ENCODE measurements at places on chromosomes 4 and X.

DNA sequence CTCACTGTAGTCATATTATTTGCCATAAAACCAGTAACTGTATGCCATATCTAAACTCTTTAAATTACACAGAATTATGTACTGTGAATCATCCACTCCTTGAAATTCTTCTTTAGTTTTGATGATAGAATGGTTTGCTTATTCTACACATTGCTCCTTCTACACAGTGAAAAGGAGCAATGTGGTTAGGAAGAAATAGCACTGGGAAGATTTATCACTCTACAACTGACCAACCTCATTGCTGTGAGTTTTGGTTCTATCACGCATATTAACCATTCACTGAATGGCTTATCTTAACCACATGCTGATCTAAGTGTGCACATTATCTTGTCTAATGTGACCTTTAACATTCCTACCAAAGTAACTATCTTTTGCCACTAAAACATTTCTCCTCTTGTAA is 415.7 kb upstream of the NDST4 start:
- DNase-seq = no peak

DNA sequence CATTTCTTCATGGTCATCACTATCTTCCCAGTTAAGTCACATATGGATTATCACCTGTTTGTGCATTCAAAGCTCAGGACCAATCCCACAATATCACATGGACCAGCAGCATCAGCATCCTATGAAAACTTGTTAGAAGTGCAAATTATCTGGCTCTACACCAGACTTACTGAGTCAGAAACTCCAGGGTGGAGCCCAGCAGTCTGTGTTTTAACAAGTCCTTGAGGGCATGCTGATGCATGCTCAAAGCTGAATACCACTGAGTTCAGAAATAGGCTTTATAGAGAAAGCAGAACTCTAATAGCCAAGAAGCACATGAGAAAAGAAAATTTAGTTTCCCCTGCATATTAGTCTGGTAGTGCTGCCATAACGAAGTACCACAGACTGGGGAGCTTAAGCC is 62.4 kb upstream of the GABRQ start:
- DNase-seq = no peak

DNA sequence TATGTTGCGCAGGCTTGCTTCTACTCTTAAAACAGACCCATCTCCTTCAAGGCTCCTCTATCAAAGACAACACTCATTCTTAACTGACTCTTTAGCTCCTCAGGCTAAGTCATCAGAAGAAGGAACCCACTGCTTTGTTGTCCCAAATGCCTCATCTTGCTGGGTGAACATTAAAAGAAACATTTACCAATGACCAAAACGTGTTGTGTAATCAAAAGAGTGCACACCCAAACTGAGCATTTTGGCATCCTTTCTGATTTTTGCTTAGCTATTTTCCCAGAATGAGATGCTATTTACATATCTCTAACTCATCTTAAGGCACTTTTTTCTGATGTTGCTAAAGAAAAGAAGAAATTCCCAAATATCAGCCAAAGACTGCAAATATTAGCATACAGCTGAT is 131.7 kb upstream of the VCX3A start:
- DNase-seq = no peak

DNA sequence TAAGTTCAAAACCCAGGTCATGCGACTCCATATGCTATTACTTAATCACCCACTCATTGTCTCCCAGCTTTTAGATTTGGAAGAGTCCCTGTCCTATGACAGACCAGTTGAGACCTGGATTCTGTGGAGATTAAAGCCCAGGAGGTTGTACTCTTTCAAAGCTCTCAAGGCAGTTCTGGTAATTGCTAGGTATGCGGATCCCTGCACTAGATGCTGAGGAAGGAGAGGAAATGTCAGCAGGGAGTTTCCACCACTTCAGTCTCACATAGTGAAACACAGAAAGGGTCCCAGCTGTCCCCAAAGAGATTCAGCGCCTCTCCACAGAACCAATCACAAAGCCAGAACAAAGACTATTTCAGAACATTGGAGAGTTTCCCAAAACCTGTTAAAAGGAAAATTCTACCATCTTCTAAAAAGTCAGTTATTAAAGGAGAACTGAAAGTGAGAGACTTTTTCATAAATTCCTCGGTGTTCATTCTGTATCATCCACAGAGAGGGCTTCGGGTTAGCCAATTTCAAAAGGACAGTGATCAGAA is 53.4 kb downstream of the IRF2 start:
- DNase-seq = no peak

GRCh38 chrX:154829926-154830442 is 4.5 kb downstream of the SMIM9 start:
- no peak for DNase-seq

DNA sequence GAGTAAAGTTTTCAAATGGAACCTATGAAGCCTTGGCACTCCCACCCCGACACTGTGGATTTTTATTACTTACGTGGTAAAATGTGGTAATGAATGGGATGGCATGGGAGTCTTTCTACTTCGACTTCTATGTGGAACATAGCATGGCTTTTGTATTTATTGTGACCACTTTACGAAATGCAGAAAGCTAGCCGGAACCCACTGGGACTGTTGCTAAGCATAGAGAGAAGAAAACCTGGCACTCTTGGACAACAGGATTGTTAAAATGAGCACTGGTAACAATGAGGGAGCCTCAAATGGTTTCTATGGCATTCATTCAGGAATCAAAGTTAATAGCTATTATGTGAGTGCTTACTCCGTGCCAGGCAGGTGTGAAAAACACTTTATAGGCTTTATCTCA is 113.3 kb downstream of the PDS5A start:
- no peak for DNase-seq

DNA sequence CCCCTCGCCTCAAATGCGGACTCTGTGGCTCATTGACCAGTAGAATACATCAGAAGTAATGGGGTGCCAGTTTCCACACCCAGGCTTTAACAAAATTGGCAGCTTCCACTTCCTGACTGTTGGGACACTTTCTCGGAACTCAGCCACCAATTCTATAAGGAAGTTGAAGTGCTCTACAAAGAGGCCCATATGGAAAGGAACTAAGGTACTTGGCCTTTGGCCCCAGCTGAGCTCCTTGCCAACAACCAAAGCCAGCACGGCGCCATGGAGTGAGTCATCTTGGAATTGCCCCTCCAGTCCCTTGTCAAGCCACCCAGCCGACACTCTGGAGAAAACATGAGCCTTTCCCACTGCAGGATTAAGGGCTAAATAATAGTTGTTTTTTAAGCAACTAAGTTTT is 262.2 kb upstream of the INTU start:
- no peak for DNase-seq

GRCh38 chr4:168722391-168722790 is 225.5 kb downstream of the PALLD start:
- DNase-seq = no peak

- no peak for DNase-seq
Observed at GRCh38 chrX:5979338-5979737, 249.3 kb downstream of the NLGN4X start.

DNA sequence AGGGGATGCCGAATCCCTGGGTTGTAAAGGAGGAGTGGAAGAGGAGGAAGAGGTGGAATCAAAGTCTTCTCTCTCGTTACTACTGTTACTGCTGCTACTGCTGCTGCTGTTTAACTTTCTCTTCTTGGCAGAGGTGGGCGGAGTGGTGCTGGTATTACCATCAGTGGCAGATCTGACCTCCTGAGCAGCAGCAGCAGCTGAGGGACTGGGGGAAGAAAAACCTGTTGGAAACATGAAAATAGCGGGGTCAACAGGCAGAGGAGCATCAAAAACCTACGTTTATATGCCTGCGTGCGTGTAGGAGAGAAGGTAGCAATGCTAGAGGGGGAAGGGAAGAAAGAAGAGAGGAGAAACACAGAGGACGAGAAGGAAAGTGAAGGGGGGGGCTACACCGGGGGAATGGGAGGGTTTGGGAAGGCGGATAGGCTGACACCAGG is 339 bp downstream of the CUL4B start:
- peak; percentile 57 for DNase-seq

GRCh38 chrX:10190367-10190766 is 33.6 kb downstream of the CLCN4 start:
- DNase-seq = peak; percentile 26

GRCh38 chr4:17956245-17956644 is 65.3 kb downstream of the LCORL start:
- no peak for DNase-seq

- DNase-seq = no peak
Observed at GRCh38 chr4:14152834-14153519, 525.5 kb upstream of the BOD1L1 start.

- DNase-seq = no peak
Observed at GRCh38 chr4:17958181-17958580, 63.4 kb downstream of the LCORL start.

DNA sequence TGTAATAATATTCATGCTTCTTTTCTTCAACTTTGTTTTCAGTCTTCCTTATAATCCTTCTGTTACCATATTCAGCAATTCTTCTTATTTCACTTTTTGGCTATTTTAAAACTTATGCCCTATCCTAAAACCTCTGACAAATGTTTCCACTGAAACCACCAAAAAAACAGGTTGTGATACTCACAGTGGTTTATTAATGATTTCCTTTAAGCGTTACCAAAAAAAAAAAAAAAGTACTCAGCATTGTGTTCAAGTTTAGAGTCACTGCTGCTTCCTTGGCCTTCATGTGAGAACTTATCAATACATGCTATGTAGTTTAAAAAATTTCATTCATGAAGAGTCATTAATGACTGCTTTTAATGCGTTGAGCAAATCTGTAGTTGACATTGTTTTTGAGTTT is 35.4 kb upstream of the UGT2A3 start:
- DNase-seq = no peak

GRCh38 chr4:57866468-57867171 is 756.4 kb upstream of the IGFBP7 start:
- DNase-seq = no peak

GRCh38 chr4:155609455-155610059 is 57.1 kb upstream of the GUCY1A1 start:
- no peak for DNase-seq

DNA sequence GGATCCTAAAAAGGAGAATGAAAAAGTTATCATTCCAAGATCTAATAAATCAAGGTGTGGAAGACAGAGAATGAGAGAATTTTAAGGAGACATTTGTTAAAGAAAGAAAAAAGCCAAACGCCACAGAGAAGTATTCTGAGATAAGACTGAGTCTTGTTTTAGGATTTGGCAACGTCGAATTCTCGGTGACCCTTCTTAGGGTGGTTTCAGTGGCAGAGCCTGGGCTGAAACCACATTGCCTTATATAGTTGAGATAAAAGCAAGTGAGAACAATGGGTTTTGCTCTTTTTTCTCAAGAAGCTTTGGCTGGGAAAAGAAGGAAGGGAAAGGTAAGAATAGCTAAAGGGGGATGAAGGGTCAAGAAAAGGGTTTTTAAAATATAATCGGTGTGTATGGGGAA is 209.4 kb downstream of the VEGFC start:
- DNase-seq = no peak

DNA sequence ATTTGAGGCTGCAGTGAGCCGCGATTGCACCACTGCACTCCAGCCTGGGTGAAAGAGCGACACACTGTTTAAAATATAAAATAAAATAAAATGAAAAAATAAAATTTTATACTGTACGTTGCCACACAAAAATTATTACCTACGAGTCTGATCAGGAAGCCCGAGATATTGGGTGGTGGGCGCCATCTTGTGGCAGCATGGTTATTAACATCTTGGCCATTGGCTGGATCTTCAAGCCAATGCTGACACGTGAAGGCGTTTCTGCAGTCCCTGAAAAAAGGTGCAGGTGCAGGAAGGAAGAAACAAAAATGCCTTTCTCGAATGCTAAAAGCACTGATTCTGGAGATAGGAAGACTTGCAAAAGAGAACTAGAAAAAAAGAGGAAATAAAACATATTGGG is 4.9 kb upstream of the TLR8 start:
- peak; percentile 16 for DNase-seq

Measured in SW 1271 (cell line).